Panc1 (cell line): ENCODE measurements at places on chromosomes 13 and 19.

- no peak for DNase-seq
Observed at GRCh38 chr13:32537580-32538142, 934 bp downstream of the N4BP2L2 start.

DNA sequence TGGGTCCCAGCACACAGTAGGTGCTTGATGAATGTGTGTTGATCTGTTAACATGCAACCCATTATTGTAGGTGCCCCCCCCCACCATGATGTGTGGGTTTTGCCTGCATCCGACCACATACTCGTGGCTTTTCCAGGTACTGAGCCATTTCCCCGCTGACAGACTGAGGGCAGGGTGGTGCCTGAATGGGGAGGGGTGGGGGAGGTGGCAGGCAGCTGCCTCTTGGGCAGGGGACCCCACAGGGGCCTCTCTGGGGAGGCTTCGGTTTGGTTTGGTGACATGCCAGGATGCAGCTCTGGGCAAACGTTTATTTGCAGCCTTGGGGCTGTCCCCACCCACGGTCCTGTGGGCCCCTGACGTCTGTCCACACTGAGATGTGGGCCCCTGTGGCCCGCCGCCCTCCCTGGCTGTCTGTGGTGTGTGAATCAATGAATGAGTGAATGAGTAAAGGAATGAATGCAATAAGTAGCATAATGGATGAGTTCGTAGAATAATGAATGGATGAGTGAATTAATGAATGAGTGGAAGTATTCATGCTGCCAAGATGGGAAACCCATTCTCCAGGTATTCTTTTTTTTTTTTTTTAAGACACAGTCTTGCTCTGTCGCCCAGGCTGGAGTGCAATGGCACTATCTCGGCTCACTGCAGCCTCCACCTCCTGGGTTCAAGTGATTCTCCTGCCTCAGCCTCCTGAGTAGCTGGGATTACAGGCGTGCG lies 9.0 kb upstream of the JUND start:
- no peak for DNase-seq

DNA sequence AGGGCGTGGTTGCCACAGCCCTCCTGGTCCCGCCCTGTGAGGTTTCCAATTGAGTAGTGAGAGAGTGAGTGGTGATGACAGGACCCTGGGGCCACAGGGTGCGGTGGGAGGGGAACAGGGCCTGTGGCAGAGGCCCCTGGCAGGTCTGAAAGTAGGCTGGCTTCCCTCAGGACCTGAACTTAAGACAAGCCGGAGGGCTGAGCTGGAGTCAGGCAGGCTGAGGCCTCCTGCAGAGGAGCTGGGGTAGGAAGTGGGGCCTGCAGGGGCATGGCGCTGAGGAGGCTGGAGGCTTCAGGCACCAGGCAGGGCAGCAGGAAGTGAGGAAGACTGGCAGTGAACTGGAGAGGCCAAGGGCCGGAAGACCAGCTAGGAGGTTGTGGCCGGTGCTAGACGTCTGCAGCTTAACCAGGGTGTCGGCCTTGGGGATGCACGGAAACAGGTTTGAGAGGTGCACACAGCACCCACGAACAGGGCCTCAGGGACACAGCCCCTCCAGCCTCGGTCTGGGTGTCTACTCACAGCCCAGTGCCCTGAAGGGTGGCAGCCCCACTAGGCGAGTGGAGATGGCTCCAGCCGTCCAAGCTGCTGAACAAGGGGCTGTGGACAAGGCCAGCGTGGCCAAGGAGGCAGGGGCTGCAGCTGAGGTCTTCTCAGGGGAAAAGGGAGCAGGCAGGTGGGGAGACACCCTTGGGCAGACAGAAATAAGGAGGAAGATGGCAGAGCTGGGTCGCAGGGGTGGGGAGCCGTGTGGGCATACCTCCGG lies 17.8 kb downstream of the POP4 start:
- DNase-seq: no peak

DNA sequence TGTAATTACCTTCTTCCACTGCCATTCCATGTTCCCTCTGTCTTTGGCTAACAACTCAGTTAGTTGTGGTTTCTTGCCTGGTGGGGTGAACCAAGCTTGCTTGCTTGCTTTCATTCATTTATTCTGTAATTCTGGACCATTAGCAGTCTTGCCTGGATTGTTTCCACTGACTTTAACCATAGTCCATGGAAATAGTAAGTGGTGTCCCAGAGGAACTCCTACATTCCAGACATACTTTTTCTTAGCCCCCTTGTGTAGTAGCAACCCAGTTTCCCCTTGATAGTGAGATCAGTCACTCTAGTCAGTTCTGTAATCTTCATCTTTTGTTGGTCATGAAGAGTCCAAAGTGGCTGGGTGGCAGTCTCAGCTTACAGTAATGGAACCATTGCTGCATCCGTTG lies 23.2 kb downstream of the PDS5B start:
- DNase-seq: no peak

GRCh38 chr19:50797781-50798658 lies 7.8 kb downstream of the ACP4 start:
- no peak for DNase-seq

- DNase-seq: no peak
Observed at GRCh38 chr13:72559716-72560115, 167.7 kb downstream of the MZT1 start.

- no peak for DNase-seq
Observed at GRCh38 chr19:51097796-51098195, 10.4 kb downstream of the CTU1 start.

DNA sequence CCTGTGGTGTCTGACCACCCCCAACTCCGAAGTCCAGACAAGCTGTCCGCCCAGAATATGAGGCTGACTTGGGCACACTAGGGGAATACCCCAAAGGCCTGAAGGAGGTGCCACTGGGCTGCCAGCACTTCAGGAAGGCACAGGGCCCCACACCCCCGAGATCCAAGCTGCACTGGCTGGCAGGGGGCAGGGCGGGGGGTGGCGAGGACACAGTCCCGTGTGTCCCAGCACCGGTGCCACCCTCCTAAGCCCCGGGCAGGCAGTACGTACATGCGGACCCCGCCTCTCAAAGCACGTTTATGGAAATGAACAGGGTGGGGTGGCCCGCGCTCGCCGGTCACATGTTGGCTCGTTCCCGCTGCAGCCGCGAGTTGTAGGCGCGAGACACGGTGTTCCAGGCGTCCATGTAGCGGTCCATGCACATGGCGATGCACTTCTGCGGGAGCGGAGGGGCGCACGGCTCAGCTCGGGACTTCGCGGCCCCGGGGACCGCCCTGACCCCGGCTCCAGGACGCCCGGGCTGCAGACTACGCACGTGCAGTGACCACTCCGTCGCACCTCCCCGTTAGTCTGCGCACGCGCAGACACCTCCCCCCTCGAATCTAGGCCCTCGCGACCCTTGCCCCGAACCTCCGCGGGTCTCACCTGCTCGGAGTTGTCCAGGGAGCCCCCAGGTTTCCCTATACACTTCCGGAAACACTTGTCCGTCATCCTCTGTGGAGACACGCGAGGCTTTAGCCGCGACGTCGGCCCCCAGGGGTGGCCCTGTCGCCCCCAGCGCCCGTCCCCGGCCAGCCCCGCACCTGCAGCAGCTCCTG lies 566 bp downstream of the TIMM13 start:
- no peak for DNase-seq

DNA sequence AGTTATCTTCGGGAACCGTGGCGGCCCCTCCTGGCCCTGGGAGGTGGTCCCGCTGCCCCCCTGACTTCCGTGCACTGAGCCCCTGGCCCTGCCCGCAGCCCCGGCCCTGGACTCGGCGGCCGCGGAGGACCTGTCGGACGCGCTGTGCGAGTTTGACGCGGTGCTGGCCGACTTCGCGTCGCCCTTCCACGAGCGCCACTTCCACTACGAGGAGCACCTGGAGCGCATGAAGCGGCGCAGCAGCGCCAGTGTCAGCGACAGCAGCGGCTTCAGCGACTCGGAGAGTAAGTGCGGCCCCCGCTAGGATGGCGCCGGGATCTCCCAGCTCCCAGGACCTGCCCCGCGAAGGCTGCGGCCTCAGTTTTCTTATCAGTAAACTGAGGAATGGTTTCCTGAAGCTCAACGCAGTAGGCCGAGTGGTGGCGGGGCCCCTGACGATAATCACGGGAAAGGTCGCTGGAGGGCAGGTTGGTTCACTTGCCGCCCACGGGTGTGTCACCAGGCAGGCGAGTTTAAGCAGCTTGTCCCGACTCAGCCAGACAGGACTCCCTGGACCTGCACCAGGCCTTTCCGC lies 924 bp downstream of the RGCC start:
- DNase-seq: no peak

- no peak for DNase-seq
Observed at GRCh38 chr13:84249463-84249862, 367.2 kb upstream of the SLITRK1 start.
